Sciatic nerve (tissue), 2 donors: ENCODE measurements at places on chromosomes 4 and X. TPM values are rescaled to one million over a fixed set of nuclear protein-coding genes. Genes with fewer than 3 reads are reported as not detected.

Gene AWAT2
- not detected for total RNA-seq

Gene MRFAP1L1
- total RNA-seq = 46.0 TPM

DNA sequence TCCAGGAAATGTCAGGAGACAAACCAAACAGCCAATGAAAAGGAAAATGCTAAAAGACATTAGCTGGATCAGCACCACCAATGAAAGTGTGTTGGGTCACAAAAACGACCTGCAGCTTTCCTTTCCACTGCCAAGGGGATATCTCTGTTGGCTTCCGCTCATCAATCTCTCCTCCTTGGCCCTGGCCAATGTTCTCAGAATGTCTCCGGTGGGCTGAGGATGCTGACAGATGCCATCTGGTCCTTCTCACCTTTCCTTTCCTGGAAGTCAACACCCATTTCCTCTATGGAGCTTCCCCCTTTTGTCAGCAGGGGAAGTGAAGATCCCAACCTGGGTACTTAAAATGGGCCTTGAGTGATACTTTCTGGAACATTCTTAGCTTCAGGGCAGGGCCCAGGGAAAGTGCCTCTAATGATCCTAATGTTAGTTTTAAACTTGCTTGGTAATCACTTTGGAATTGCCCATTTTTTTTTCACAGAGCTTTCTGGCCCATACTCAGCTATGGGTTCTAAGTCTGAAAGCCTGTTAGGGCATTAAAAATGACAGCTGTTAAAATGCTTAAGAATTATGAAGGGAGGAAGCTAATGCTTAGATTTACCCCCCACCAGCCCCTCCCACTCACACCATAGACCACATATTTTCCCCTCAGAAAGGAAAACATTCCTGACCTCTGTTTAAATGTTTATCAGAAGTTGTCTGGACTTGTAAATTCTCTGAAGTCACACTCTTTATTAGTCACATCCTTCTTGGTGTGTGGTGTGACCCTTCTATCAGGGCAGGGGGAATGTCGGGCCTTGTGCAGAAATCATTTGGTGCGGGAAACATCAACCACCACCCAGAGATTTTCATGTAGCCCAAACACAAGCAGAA, 29.2 kb downstream of the IGFBP7 start:
- DNase-seq = no peak

Gene SORBS2
- 101 TPM for total RNA-seq

Gene KCND1
- total RNA-seq = 2.5 TPM

DNA sequence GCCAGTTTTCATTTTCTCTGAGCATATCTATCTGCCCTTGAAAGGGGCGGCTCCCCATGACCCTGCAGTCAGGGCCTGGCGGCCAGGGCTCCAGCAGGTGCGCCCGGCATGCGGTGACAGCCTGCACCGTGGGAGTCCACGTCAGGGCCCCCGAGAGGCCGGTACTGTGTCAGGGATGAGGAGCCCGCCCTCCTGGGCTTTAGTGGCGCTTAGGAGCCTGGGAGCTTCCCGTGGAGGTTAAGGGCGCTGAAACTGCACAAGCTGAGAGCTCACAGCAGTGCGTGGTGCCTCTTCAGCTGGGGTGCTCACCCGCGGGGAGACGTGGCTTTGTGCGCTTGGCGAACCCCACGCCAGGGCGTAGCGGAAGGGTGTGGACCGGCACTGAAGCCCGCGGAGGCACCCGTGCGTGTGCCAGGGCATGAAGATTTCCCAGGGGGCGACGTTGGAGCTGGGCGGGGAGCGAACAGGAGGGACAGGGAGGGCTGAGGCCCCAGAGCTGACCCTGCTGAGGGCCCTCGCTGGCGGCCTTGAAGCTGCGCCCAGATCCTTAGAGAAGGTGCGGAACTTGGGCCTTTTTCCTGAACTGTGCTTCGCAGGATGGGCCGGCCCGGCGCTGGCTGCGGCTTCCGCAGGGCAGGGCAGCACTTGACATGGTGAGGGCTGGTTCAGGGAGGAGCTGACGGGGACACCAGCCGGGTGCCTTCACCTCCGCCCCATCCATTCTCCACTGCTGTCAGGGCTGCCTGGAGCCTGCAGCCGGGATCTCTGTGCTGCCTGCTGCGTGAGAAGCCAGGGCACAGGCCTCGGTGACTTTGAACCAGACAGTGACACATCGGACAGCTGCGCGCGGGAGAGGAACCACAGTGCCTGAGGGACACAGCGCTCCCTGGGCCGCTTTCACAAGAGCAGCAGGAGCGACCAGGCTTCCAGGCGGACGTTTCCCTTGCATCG, 32.9 kb downstream of the HTT-AS start:
- peak; percentile 68 for DNase-seq

DNA sequence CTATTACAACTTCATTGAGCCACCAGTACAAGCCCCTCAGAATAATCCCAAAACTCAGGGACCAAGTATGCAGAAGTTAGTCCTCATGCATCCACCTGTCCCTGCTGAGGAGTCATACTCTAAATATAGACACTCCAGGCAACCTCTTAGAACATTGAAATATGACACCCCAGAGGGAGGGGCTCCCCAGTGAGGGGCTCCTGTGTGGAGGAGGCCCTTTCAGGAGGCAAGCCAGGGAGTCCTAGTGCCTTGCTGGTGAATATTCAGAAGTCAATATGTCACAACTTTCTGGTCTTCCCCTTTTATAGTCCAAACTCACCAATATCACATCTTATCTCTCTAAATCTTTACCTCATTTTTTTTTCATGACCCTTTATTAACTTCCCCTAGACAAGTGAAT, 1.6 kb upstream of the ARMCX6 start:
- no peak for DNase-seq

DNA sequence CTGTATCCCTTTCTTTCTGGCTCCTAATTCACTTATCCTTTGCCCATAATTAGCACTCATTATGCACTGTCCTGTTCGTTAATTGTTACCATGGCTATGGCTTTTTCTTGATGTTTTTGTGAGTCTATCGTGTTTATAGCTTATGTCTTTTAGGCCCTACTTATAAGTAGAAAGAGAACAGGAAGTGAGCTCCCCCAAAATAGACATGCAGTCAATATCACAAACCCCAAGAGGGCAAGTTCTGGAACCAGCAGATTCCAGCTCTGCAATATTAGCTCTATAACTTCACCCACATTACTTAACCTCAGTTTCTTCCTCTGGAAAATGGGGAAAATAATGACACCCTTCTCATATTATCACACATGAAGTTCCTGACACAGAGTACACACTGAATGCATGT, 7.4 kb upstream of the HS3ST1 start:
- no peak for DNase-seq

DNA sequence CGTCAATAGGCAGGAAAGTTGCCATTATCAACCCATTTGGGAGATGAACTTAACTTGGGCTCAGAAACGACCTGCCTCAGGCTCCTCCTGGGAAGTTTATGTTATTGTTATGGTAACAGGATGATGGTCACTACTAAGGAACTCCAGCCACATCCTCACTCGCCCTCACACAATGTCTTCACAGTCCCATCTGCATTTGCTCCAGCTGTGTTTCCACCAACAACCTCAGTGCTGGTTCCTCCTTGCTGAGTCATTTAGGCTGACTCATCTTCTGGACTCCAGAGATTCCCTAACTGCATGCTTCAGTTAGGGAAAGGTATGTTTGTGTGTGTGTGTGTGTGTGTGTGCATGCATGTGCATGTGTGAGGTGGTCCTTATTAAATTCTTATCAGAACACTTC, 293.4 kb upstream of the BOD1L1 start:
- DNase-seq = no peak

DNA sequence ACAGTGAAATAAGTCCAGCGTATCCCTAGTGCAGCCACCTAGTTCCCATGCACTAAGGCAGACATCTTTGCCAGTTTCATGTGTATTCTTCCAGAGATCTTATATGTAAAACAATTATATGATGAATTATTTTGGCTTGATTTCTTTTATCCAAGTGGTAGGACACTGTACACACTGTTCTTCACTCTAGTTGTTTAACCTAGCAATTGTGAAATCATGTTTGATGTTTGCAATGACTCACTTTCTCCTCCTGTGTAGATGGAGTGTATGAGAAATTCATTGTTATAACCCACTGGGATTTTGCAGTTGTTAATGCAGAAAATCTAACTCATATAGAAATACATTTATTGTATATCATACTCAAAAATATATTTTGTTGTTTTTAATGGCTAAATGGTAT, 17.5 kb upstream of the TBC1D1 start:
- DNase-seq = no peak

DNA sequence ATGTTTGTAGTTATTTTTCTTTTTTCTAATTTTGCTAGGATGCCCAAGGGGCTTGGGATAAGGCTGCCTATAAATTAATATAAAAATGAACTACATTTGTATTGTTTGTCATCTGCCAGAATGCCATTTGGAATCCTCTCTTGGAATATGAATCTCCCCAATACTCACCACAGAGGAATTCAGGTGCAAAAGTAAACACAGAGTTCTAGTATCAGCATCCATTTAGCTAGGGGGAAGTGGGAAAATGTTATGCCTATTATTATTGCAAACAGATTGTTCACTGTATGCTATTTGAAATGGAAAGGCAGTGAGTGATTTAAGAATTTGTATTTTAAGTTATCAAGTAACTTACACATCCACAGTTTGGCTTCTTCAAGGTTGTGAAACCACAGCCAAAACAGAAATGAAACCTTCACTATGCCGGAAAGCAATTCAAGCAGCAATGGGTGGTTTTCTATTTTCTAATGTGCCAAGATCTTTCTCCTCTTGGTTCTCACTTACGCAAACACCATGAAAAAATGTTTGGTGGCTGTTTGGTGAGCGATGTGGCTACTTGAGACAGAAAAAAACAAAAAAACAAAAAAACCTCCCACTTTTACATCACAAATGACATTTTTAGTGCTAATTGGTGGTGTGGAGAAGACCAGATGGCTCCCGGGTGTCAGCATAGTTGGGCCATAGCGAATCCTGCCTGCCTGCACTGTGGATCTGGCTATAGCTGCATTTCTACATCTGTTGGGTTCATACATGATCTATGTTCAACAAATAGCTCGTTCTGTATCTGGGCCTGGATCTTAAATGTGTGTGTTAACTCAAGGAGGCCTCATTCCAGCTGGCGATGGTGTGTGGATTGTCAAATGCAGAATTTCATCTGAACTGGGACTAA, 200.8 kb upstream of the GIMD1 start:
- DNase-seq = no peak

- no peak for DNase-seq
Measured at GRCh38 chr4:95371476-95372224, 177.1 kb downstream of the UNC5C start.

GRCh38 chr4:7529368-7530080, 94.8 kb upstream of the PSAPL1 start:
- DNase-seq = no peak

DNA sequence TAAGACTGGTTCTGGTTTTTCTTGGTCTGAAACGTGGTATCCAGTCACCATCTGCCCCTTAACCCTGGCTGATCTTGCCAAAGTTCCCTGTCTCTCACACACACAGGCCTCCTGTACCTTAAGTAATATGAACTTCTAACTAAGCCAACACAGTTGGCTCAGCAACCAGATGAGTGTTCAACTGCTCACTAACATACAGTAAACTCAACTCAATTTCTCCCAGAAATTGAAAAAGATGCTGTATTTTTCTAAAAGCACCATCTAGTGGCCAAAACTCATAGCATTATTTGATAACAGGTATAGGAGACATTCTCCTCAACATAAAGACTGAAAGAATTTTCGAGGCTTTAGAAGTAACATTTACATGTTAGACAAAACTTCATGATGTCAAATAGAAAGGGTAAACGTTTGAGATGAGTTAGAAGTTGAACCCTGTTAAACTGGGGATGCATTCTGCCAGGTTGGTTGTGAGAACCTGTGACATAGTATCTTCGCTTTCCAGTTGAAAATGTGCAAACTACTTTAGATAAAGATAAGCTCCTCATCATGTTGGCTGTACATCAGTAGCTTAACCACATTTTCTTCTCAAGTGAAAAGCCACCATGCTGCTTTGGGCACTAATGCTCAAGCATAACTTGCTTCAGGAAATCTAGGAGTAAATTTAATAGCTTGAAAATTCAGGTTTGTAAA, 31.2 kb downstream of the CCNI start:
- DNase-seq = no peak

- DNase-seq = no peak
Measured at GRCh38 chr4:152988721-152989553, 52.8 kb downstream of the FHDC1 start.

Gene NAT8L
- 8.1 TPM for total RNA-seq

- no peak for DNase-seq
Measured at GRCh38 chrX:53376888-53377287, 45.6 kb downstream of the SMC1A start.

Gene WNK3
- 2.4 TPM for total RNA-seq

- no peak for DNase-seq
Measured at GRCh38 chrX:117532339-117532738, 584.3 kb downstream of the KLHL13 start.

- DNase-seq = no peak
Measured at GRCh38 chr4:154511981-154512380, 20.4 kb upstream of the DCHS2 start.

DNA sequence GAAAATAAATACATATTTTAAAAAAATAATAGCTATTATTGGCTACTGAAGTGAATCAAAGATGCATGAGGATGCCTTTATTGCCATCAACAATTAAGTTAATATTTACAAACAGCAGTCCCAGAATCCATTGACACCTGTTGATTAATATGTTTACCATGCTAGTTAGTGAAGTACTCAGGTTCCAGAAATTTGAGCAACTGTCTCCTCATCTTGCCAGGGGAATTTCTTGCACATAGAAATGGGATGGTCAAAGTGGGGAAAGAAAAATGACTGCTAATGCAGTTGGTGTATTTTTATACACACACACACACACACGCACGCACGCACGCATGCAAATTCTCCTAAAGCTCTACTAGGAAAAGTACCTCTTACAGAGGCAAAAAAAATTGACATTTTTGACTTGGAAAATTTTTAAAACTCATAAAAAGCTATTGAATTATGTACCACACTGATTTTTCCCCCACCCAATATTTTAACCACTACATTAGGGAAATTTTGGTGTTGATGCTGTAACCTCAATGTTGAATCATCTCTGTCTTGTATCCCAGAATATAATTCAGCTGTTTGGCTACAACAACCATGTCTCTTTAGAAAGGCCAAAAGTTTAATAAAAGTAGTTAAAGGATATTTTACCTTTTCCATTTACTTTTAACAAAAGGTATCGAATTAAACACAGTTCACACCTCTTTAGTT, 105.3 kb upstream of the TMEM150C start:
- DNase-seq = no peak

DNA sequence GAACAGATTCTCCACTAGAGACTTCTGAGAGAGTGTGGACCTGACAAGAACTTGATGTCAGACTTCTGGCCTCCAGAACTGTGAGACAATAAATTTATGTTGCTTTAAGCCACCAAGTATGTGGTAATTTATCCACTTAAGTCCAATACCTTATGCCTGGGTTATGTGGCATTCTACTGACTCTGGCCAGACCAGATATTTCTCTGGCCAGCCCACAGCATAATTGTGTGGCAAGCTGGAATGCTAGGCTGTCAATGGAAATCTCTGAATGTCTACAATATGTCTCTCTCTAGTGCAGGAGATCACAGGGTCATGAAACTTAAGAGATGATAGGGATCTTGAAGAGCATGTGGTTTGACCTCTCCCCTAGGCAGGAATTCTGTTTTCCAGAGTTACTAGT, 251.0 kb downstream of the ZNF674 start:
- DNase-seq = no peak

Gene RHOXF2
- not detected for total RNA-seq

Gene RBM46
- 0.58 TPM for total RNA-seq

Gene NPY1R
- 4.3 TPM for total RNA-seq
